Fibroblast of villous mesenchyme (primary cell): ENCODE measurements at places on chromosomes 4 and X.

- no peak for DNase-seq
Observed at GRCh38 chrX:14351611-14352303, 177.6 kb upstream of the GLRA2 start.

GRCh38 chrX:132486599-132487178 is 2.1 kb downstream of the MBNL3 start:
- no peak for DNase-seq

DNA sequence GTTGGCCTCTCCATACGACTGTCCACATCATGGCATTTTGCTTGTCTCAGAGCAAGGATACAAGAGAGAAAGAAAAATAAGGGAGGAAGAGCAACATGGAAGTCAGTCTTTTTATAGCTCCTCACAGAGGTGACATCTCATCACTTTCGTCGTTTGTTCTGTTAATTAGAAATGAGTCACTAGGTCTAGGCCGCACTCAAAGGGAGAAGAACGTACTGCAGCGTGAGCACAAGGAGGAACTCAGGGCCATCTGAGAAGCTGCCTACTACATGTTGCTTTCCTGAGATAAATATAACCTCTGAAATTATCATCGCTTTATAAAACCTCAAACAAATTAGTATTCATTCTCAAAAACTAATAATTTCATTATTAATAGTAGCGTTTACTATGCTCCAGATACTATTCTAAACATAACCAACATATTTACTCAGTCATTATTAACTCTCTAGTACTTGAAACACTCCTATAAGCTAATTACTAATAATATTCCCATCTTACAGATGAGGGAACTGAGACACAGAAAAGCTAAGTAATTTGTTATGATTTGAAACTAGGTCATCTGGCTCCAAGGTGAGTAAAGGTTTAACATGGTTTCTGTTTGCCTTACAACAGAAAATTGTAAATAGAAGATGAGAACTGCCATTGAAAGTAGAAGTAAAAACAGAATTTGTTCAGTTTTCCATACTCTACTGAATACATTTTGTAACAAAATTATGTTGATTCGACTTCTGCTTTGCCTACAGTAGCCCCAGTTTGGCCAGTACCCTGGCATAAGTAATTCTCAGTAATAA is 213.2 kb upstream of the UGT8 start:
- no peak for DNase-seq

DNA sequence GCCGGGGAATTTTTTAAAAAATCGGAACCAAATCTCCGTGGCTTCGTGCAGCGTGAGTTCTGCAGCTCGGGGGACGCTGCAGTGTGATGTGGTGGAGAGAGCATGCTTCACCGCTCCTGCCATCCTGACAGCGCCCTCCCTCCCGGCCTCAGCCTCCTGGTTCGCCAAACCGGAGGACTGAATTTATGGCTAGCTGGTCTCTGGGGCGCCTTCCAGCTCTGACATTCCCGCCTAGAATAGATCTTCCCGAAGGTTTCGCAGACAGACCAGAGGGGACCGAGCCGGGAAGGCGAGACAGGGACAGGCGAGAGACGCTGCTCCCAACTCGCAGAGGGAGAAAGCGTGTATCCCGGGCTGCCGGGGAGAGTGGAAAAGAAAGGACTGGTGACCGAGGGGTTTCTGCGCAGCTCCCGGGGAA is 25.9 kb downstream of the HOPX start:
- no peak for DNase-seq

- DNase-seq = no peak
Observed at GRCh38 chrX:98795636-98796035, 1614.4 kb downstream of the PCDH19 start.

GRCh38 chr4:95426455-95426854 is 122.3 kb downstream of the UNC5C start:
- peak; percentile 13 for DNase-seq

DNA sequence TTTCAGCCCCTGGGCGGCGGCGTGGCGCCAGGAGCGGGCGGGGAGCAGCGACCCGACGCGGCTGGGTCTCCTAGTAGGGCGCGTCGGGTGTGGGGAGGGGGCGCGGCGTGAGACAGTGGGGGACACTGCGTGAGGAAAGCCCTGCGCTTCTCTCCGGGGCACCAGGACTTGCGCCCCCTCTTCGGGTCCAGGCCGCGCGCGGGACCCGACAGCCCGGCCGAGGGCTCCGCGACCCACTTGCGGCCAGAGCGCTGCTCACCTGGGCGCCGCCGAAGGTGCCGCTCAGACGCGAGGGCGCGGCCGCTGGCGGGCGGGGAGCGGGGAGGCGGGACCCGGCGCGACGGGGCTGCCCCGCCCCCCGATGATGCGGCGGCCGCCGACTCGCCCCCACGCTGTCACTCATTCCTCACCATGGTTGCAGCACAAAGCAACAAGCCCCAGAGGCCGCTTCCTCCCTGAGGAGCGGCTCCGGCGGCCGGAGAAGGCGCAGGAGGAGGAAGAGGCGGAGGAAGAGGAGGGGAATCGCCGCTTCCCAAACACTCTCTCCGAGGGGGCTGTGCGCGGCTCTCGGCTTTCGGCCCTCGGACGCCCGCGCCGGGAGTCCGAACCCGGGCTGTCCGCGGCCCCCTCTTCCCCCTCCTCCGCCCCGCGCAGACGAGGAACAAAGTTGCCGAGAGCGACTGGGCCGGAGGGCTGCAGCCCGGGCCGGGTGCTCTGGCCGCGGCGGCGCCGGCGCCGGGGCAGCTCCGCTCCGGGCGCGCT is at the start of gene RAPGEF2:
Gene RAPGEF2, plus strand, starts transcription at position 458 of the 762 bp plus-strand sequence. CDS start 1,084 bp downstream, outside the sequence.
- peak; percentile 92 for DNase-seq

GRCh38 chr4:32824336-32824735 is 2104.2 kb downstream of the PCDH7 start:
- DNase-seq = no peak

- DNase-seq = no peak
Observed at GRCh38 chr4:169207436-169208089, 63.2 kb downstream of the SH3RF1 start.

- DNase-seq = peak; percentile 71
Observed at GRCh38 chr4:31088600-31089230, 368.5 kb downstream of the PCDH7 start.

GRCh38 chrX:27446423-27446822 is 16.7 kb downstream of the PPP4R3C start:
- no peak for DNase-seq

DNA sequence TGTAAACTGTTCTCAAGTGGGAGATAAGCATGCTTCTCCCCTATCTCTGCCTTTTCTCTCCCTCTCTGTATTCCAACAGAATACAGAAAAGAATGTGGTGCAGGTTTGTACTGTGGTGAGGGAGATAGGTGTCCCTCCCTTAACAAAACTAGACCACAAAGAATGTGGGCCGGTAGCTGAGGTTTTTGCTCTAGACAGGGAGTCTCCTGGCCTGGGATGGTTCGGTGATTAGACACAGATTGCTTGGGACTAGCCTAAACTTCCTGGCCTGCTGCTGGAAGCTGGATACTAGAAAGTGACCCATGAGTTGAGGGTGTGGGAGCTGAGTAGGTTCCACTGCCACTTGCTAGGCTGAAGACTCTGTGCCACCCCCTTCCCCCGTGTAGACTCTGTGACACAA is 143.0 kb downstream of the CXXC4 start:
- no peak for DNase-seq

- DNase-seq = no peak
Observed at GRCh38 chr4:158622251-158622650, 49.4 kb downstream of the C4orf46 start.

DNA sequence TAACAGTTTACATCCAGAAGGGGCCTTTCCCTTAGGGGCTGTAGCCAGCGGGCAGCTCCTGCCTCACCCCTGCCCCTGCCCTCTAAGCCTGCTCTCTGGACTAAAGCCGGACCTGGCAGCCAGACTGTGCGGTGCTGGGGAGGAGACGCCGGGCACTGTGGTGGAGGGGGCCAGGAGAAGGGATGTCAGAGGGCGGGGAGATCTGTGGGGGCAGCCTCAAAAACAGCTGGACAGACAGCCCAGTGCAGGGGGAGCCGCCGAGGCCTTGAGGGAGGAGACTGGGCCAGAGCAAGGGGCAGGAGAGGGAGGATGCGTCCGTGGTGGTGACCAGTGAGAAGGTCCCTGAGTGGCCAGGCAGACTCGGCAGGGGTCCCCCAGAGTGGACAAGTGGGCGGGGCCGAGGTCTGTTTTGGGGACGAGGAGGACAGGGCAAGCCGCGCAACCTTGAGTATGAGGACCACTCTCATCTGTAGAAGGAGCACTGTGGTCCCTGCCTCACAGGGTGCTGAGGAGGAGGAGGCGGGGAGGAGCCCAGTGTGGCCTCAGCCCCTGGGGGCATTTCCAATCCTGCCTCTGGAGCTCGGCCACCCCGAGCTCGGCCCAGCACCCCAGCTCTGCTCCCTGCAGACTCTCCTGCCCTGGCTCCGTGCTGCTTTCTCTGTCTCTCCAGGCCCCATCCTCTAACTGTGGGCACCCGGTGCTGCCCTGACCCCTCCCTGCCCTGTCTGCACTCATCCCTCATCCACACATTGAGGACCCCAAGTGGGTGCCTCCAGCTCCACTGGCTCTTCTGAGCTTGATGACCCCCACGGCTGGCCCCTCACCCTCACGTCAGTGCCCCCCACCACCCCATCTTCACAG is 59.2 kb upstream of the NKX1-1 start:
- no peak for DNase-seq

DNA sequence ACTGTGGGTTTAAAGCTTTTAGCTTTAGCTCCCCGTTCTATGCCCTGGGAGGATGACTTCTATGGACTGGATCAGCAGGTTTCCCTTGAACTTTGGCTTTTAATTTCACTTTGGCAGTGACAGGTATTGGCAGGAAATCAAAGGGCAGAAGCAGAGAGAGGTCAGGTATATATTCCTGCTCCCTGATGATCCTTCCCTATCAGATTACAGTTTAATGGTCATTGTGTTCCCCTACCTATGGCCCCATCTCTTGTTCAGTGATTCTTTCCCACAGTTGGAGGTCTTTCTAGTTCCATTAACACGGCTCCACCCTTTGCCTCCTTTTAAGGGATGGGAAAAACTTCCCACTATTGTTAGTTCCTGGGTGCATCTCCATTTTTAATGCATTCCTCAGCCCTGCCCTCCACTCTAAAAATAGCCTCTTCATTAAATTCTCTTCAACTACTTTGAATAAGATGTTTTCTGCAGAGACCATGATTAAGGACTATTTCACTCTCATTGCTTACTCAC is 107.8 kb upstream of the TMEM47 start:
- DNase-seq = no peak

GRCh38 chr4:163071308-163071707 is 95.4 kb downstream of the NAF1 start:
- DNase-seq = no peak

DNA sequence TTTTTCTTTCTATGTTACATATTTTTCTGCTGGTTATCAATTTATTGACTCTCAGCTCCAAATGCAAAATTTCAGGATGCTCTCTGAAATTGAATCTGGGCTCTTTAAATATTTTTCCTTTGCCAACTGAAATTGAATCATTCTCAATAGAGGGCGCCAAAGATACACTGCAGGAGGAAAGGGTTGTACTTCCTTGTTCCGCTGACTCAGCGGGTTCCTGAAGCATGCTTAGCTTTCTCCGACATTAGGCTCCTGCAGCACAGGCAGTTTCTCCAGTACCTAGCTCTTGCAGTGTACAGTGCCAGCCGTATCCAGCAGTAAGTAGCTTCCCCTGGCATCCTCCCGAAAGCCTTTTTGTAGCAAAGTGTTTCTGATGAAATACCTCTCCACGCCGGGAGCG is 28.8 kb upstream of the CFAP47 start:
- no peak for DNase-seq

GRCh38 chrX:253451-254297 is 27.5 kb upstream of the PLCXD1 start:
- DNase-seq = no peak

GRCh38 chrX:47808904-47809788 is 27.6 kb upstream of the ZNF81 start:
- no peak for DNase-seq

DNA sequence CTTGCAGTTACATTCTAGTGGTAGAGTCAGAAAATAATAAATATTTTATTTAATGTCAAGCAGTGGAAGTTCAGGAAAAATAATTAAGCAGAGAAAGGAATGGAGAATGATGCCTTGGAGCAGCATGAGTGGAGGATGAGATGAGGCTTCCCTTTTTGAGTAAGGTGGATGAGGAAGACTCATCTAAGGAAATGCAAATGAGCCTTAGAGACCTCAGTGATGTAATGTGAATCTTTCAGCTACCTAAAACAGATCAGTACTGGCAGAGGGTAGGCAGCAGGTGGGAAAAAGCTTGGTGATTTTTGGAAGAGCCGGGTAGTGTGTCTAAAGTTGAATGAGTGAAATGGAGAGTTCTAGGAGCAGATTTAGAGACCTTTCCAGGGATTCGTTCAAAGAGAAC is 118.2 kb downstream of the GRID2 start:
- DNase-seq = no peak

GRCh38 chr4:122845066-122845465 is 18.4 kb downstream of the FGF2 start:
- no peak for DNase-seq

DNA sequence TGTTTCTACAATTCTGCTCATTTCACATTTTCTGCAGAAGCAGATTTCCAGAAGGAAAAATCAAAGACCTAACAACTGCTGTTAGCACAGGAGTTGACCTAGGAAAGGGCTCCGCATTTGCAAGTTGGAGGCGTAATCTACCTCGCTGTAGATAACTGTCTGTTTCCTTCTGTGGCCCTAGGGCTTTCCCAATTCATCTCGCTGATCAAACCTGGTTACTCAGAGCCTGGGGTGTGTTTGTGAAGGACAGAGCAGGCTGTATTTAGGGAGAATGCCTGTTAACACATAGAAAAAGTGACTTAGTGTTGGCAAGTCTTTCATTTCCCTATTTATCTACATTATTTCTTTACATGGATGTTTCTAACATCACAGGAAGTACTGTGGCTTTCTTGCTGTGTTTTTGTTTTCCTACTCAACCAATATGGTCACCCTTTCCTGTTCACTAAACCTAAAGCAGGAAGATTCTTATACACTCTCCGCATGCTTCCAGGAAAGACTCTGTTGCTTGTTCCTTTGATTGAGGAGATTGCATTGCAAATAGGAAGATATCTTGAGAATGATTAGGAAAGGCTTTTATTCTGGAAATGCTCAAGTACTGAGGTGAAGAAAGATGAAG is 40.5 kb downstream of the AGA start:
- DNase-seq = no peak

DNA sequence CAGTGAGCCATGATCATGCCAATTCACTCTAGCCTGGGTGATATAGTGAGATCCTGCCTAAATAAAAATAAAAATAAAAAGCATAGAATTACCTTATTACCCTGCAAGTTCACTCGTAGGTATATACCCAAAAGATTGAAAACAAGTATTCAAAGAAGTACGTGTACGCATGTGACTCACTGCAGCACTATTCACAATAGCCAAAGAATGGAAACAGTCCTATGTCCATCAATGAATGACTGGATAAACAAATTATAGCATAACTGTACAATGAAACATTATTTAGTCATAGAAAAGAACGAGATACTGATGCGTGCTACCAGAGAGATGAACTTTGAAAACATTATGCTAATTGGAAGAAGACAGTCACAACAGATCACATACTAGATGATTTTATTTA is 204.6 kb upstream of the DIAPH2 start:
- DNase-seq = peak; percentile 4

- peak; percentile 70 for DNase-seq
Observed at GRCh38 chrX:47166126-47166525, 21.1 kb downstream of the RBM10 start.
